ENCODE measurements at places on chromosomes 16 and 17.

DNA sequence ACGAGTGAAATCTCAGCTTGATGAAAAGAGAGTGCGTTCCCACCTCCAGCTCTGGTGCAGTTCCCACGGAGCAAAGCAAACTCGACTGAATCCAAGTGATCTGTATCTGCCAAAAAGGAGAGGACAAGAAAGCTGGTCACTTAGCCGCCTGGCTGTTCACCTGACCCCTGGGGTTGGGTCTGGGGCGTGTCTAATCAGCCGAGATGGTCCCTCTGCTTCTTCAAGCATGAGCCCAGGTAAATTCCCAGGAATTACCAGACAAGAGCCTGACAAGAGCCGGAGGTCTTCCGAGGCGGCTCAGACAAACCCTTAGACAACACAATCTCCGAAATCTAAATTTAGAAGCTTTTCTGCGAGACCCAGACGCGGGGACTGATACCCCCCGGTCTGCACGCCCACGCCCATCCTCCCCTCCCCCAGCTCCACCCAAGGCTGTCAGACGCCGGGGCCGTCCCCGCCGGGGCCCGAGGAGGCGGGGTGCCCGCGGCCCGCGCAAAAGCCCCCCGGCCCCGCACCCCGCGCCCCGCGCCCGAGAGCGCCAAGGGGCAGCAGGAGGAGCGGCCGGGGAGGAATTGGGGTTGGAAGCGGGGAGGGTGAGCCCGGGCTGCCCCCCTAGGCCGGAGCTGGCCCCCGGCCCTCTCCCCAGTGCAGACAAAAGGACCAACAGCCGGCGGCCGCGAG, 674 bp downstream of the ZNF821 start:
- no peak for DNase-seq

GRCh38 chr16:1493746-1494094, 560 bp downstream of the TELO2 start:
- no peak for DNase-seq

DNA sequence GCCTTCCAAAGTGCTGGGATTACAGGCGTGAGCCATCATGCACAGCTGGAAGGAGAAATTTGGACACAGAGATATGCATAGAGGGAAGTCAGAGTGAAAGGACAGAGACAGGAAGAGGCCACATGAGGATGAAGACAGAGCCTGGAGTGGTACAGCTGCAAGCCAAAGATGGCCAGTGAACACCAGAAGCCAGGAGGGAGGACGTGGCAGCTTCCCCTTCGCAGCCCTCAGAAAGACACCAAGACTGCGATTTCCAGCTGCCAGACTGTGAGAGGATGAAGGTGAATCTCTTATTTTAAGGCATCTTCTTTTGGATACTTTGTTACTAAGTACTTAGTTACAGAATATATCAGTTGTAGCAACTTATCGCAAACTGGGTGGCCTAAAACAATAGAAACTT, 60.5 kb upstream of the PLCG2 start:
- no peak for DNase-seq

- DNase-seq = no peak
Measured at GRCh38 chr17:28267720-28268609, 51.0 kb upstream of the TMEM97 start.
